Stimulated activated CD8-positive, alpha-beta memory T cell treated with anti-CD3 and anti-CD28 coated beads, Interleukin-4, amount 100 ng/mL, for 1 hour (primary cell): ENCODE measurements at places on chromosomes 1 and 21.

- no peak for DNase-seq
Measured at GRCh38 chr1:178075333-178075732, 18.6 kb upstream of the RASAL2 start.

- no peak for DNase-seq
Measured at GRCh38 chr1:197961933-197962332, 44.8 kb downstream of the LHX9 start.

- no peak for DNase-seq
Measured at GRCh38 chr1:232440325-232441035, 189.5 kb downstream of the SIPA1L2 start.

GRCh38 chr1:182357913-182358312, 33.7 kb downstream of the GLUL start:
- no peak for DNase-seq

- DNase-seq: no peak
Measured at GRCh38 chr1:73359001-73359400, 839.0 kb downstream of the LRRIQ3 start.

- no peak for DNase-seq
Measured at GRCh38 chr1:154295408-154296235, 23.2 kb downstream of the HAX1 start.

DNA sequence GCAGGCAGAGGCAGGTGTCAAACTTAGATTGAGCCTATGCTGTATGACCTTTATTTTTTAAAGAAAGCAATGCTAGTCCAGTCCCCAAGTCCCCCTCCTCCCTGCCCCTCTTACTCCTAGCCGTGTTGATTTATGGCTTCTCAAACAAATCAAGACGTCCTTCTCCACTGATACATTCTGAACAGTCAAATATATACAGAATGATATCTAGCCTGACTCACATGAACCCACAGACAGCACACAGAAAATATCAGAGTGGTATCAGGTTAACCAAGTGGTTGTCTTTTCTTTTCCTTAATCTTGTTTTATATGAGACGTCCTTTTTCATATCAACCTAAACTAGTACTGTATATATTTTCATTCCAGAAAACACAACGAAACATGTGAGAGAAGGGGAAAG, 13.4 kb downstream of the DAB1 start:
- DNase-seq: no peak

DNA sequence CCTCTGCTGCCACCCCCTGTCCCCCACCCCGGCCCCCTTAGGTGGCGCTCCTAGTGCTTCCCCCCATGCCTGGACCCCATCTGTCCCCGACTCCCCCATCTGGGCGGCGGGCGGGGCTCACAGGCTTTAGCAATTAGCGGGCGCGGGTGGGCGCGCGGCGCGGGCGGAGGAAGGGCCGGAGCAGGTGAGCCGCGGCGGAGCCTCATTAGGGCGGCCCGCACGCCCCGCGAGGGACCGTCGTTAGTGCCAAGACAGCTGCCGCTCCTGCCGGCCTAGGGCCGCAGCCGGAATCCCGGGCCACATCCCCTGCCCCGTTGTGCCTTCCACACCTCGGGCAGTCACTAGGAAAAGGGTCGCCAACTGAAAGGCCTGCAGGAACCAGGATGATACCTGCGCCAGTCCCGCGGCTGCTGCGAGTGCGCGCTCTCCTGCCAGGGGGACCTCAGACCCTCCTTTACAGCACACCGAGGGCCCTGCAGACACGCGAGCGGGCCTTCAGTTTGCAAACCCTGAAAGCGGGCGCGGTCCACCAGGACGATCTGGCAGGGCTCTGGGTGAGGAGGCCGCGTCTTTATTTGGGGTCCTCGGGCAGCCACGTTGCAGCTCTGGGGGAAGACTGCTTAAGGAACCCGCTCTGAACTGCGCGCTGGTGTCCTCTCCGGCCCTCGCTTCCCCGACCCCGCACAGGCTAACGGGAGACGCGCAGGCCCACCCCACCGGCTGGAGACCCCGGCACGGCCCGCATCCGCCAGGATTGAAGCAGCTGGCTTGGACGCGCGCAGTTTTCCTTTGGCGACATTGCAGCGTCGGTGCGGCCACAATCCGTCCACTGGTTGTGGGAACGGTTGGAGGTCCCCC, 7.6 kb downstream of the OLIG2 start:
- DNase-seq: no peak

GRCh38 chr1:71068325-71069240, 12.3 kb downstream of the ZRANB2 start:
- DNase-seq: no peak

- DNase-seq: no peak
Measured at GRCh38 chr21:42981214-42981523, 6.8 kb downstream of the PKNOX1 start.

DNA sequence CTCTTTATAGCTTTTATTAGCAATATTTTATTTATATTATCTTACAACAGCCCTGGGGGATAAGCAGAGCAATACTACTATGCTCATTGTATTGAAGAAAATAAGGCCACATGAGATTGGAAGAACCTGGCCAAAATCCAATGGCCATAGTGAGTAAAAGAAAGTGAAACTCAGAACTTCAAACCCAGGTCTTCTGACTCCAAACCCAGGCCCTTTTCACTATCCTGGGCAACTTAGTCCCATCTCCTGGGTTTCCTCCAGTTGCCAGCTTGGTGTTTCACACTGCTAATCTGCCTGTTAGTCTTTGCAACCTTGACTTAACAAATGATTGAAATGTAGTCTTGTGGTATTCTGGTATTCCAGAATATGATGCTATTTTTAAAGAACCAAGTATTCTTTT, 22.4 kb upstream of the EXO1 start:
- DNase-seq: no peak

DNA sequence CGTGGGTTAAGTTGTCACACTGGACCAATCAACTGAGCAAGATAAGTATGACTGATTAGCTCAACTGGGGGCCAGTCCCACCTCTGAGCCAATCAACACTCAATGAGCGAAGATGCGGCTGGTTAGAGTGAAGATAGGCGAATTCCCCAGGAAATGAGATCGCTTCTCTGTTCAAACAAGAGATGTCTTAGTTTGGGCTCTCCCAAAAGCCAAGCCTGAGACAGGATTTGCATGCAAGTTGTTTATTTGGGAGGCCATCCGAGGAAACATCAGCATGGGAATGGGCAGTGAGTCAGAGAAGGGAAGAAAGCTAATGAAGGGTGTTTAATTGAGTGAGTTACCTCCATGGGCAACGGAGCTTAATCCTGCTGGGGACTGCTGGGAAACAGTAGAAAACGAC, 4.9 kb upstream of the GJB5 start:
- no peak for DNase-seq

DNA sequence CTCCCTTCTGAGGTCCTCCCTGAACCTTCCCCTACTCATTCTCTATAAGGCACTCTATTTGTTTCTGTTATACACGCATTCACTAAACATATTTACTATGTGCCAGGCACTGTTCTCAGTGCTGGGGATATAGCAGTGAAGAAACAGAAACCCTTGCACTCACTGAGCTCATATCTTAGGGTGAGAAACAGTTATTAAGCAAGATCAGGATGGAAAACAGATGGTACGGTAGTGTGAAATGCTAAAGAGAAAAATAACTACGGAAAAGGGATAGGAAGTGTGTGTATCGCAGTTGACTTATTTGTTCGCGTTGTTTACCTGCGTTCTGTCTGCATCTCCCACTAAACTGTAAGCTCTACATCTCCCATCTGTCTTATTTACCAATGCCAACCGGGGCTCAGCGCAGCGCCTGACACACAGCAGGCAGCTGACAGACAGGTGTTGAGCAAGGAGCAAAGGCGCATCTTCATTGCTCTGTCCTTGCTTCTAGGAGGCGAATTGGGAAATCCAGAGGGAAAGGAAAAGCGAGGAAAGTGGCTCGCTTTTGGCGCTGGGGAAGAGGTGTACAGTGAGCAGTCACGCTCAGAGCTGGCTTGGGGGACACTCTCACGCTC, 572 bp downstream of the CYB5RL start:
- DNase-seq: no peak

DNA sequence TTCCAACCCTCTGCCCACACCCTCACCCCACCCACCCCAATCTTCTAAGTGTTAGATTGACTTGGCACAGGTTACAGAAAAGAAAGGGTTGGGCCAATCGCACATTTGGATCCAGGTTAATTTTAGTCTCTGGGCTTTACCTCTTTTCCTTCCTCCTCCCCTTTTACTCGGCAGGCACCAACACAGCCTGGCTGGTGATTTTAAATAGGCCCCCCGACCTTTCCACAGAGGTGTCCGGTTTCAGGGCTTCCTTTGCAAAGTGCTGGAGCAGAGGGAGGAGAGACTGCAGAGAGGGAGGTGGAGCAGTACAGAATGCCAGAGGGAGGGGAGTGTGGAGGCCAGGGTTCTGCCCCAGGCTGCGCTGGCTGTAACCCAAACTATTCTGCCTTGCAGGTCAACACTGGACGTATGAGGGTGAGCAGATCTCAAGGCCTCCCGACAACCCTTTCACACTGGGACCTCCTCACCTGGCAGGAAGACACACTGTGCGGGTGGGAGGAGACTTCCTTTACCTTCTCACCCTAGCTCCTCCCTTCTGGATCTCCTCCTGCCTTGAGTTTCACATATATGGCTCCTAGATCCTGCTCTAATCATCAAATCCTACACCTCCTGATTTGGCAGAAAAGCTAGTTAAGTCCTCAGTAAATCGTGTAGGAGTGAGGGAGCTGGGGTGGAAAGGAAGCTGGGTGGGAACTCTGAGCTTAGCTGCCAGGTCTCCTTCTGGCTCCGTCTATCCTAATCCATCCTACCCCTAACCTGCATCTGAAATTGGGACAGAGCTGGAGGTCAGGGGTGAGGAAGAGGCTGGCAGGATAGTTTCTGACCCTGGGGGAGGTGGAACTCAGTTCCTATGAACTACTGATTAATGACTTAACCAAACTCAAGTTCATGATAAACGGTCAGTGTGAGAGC, 2.4 kb downstream of the CA14 start:
- DNase-seq: no peak

DNA sequence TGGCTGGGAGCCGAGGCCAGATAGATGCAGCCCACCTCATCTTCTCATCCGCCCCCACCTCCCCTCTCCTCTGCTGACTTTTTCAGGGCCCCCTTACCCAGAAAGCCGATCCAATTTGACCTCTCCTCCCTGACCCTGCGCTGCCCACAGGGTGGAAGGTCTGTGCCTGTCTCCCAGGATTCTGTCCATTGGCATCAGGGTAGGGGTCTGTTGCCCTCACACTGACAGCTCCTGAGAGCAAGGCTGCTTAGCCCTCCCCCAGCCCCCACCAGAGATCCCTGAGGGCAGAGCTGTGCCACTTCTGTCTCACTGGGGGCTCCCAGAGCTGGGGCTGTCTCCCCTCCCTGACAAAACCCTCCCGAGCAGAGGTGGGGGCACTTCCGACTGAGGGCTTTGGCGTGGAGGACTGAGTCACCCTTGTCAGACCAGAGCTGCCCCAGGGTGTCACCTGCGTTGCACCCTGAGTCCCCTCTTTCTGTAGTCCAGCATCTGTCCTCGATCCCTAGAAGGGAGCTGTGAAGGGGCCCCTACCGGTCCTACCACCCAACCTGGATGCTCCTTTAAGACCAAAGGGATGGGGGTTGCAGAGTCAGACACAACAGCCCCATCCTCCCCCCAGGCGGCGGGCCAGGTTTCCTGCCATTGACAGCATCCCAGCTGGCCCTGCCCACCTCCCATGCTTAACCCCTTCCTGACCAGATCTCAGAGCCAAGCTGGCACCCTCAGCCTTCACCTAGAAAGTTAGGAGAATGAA, 2.4 kb upstream of the FAM110D start:
- DNase-seq: no peak

- DNase-seq: no peak
Measured at GRCh38 chr1:183827801-183828200, 22.9 kb downstream of the RGL1 start.

- DNase-seq: no peak
Measured at GRCh38 chr21:36513430-36513829, 33.5 kb upstream of the CLDN14 start.

DNA sequence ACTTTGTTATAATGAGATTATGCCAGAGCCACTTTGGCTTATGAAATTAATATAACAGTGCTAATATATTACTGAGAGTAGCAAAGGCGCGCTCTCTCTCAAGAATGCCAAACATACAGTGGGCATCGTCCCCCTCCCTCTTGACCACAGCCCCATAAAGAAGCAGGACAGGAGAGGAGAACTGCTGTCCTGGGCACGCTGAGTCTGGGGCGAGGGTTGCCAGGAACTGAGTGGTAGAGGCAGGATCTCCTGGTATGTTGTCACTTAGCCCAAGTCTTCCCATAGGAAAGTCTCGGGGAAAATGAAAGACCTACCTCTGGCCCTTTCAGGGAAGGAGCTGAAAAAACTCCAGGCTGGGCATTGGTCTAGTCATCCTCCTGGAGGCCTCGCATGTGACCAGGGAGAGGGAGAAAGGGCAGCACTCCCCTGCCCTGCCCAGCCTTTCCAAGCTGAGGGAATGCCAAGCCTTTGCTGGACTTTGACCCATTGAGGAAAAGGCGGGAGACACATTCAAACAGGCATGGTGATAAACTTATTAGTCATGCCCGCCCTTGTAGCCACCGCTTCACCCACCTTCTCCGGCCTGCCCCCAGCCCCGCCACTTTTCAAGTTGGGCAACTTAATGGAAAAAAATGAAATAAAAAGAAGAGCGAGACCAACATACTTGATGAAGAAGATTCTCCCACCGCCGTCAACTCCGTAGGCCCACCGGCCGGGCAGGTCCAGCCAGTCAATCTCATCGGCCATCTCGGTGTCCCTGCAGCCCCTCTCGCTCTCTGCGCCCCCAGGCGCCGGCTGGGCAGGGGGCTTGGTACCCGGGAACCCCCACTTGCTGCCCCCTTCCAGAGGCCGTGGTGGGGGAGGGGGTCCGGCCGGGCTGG, 17.4 kb upstream of the PLEKHA6 start:
- no peak for DNase-seq

DNA sequence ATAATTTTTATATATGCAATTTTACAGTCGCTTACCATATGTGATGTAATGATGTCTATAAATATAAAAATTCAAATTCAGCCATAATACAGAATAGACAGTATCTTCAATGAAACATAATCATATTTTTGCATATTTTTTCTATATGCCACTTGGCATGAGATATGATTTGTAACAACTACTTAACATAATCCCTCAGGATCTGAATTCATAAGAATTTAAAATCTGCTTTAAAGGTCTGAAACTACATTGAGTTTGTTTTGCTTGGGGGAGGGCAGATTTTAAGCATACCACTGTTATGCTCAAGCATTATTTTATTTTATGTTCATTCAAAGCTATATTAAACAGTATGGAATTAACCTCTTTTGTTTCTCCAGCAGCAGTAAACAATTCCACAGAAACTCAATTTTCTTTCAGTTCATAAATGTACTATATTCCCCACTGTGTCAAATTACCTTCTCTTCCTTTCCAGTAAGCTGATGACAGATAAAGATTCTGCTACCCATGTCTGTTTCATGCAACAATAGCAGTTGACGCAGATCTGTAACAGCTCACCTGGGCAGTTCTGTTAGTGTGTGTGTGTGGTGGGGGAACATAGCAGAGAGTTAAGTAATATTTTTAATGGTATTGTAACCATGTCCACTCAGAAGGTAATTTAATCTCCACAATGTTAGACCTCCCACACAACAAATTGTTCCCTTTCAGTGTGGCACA, 224.8 kb downstream of the NTNG1 start:
- DNase-seq: no peak

- DNase-seq: no peak
Measured at GRCh38 chr21:42312626-42313104, 2.5 kb downstream of the TFF3 start.
